Brain pericyte (primary cell): ENCODE measurements at places on chromosomes 12 and 14.

DNA sequence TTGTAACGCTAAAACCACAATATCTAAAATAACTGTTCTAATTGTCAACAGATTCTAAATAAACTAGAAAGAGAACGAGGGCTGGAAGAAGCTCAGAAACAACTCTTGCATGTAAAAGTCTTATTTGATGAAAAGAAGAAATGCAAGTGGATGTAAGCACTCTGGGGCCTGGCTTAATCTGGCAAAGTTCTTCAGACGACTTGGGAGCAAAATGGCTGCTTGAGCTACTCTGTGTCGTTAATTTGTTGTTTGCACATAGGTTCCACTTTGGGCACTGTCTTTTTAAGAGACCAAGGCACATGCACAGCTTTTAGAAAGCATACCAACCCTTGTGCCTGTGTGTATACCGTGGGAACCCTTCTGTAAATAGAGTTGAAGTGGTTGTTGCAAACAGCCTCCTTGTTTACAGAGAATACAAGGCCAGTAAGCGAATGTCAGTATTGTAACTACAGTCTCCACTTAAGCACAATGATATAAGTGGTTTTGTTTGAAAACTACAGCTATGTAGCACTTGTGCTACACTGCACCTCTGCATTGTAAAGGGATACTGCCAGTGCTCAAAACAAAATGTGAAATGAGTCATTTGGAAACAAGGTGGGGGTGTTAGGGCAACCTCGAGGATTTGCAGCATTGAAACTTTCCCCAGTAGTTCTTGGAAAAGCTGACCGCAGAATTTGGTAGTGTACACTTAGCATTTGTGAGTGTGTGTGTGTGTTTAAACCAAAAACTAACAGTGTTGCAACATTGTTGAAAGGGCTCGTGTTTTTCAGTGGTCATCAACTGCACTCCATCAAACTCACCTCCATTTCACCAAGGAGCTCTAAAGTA lies 154.3 kb downstream of the CEP83 start:
- no peak for DNase-seq

- DNase-seq = no peak
These were observed 122.0 kb downstream of the PTCSC3 start for GRCh38 chr14:36054353-36055051.

DNA sequence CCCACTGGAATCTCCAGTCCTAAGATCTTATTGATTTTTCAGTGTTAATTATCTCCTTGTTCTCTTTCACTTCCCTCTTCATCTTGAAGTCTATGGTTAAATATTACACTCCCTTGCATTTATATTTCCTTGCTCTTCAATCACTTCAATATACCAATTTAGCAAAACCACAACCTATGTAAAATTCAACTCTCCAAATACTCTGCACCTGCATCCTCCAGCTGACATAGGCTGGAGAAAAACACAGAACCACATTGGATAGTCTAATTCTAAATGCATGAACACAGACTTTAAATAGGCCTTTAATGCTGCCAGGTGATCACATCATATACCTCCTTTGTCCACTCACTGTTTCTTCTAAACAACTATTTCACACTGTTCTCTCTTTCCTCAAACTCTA lies 253.8 kb upstream of the GARIN6 start:
- DNase-seq = no peak

DNA sequence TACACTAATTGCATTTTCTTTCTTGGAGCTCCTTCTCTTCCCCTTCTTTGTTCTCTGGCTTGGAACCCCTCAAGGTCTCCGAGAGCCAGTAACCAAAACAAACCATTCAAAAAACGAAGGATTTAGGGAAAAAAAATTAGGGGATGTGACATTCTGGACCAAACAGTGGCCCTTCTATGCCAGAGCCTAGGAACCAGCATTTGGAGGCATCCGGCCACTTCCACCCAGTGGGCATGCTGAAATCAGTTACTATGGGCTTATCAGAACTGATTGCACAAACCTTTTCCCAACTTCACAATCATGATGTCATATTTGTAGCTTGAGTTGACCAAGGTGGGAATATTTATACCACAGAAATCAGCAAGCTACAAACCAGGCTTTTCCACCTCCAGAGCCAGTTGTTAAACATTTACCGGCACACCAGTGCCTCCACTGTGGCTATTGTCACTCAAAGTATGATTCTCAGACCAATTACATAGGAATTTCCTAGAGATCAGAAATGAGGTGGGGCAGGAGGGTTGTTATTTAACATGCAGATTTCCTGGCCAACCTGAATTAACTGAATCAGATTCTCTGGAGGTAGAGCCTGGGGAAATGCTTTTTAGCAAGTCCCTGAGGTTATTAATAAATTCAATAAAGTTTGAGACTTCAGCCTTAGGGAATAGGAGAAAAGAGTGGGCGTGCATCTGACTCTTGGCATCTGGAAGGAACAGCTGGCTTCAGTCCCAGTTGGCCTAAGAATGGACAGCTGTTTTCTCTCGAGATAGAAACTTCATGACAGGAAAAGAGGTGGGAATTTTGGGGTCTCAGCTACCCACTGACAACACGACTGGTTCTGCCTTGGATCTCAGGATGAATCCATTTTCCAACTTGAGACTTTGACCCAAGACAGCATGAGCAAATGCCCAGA lies 273.9 kb downstream of the ZFP36L1 start:
- no peak for DNase-seq

DNA sequence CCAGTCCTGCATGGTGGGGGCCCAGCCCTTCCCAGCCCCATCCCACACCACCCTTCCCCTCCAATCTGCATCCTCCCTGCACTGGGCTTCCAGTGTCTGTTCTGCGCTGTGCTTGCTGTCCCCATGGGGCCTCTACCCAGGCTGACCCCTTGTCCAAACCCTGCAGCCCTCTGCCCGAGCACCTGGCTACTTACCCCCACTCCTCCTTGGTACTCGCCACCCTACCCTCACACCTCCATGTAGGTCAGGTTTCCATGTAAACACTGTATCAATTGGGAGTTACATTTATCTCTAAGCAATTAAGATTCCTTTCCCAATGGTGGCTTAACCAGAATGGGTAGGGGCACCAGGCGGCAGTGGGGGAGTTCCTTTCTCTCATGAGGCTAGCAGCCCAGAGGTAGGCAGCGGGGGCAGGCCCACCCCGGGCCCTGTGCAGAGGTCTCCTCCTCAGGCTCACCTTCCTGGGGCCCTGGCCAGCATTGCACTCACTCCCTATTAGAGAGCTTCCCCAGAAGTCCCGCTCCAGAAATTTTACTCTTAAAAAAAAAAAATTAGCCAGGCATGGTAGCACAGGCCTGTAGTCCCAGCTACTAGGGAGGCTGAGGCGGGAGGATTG lies 76.6 kb upstream of the CCND2 start:
- DNase-seq = no peak

GRCh38 chr12:45183246-45183645 lies 32.6 kb upstream of the ANO6 start:
- DNase-seq = no peak

- DNase-seq = no peak
These were observed 14.2 kb downstream of the PLEKHH1 start for GRCh38 chr14:67547224-67547780.

GRCh38 chr14:99756796-99757195 lies 36.4 kb upstream of the EML1 start:
- DNase-seq = no peak

DNA sequence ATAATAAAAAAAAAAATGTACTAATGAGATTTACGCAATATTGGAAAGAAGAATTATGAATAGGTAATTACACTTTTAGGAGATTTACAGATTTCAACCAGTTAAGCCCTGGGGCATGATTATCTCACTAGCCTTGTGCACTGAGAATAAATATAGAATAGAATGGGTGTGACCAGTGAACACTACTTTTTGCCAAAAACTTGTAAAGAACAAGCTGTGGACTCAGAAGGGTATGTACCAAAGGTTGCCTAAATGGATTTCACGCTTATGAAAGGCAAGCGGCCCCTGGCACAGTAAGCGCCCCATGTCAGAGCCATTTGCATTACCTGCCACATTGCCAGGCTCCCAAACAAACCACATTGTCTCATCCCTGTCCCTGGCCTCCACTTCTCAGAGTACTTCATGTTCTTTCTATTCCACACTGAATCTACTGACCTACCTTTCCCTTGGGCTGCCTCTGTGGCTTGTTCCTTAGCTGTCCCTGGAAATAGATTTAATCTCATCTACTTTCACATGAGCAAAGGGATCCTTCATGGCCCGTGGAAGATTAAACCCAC lies 170.6 kb upstream of the DIO2 start:
- no peak for DNase-seq

GRCh38 chr12:59708064-59708463 lies 112.2 kb downstream of the SLC16A7 start:
- no peak for DNase-seq
